Tibial nerve (tissue), 4 donors: ENCODE measurements at places on chromosomes 7 and 10. TPM values are rescaled to one million over a fixed set of nuclear protein-coding genes. Genes with fewer than 3 reads are reported as not detected.

GRCh38 chr10:51313773-51314478, 239.6 kb downstream of the PRKG1 start:
- DNase-seq = no peak

DNA sequence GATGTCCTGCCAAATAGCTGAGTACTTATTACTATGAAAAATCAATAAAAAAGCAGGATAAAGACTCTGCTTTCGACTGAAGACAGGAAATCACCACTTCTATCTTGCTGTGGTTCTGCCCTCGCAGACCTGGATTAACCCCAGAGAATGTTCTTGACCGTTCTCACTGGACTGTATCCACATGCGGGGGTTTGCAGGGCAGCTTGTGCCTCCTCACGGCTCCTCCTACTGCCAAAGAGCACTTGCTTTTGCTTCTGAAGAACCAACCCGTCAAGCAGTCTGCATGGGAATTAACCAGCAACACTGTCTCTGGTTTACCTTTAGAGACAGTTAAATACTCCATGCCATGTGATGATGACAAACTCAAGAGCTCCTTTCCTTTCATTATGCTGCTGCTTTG, 184.0 kb downstream of the GFRA1 start:
- no peak for DNase-seq

GRCh38 chr7:4188651-4189050, 493.4 kb upstream of the FOXK1 start:
- DNase-seq = no peak

PTPRN2 gene
- total RNA-seq = 7.5 TPM
